Stomach (tissue), 19 donors: ENCODE measurements at places on chromosomes 3 and 15. TPM values are rescaled to one million over a fixed set of nuclear protein-coding genes. Genes with fewer than 3 reads are reported as not detected.
A peak's percentile ranks its signal among the peaks of the same experiment; 100 is the strongest.

Gene SQOR
- 62.5 TPM for total RNA-seq

Gene CAPN3
- total RNA-seq: 7.9 TPM

Gene TIGIT
- 1.1 TPM for total RNA-seq

Gene ABHD17C
- total RNA-seq: 6.7 TPM

- no peak for DNase-seq
These were observed 112.9 kb upstream of the ARHGEF3 start for GRCh38 chr3:56914646-56915045.

GRCh38 chr3:179149406-179149867 lies 1.3 kb downstream of the PIK3CA start:
- no peak for DNase-seq

DNA sequence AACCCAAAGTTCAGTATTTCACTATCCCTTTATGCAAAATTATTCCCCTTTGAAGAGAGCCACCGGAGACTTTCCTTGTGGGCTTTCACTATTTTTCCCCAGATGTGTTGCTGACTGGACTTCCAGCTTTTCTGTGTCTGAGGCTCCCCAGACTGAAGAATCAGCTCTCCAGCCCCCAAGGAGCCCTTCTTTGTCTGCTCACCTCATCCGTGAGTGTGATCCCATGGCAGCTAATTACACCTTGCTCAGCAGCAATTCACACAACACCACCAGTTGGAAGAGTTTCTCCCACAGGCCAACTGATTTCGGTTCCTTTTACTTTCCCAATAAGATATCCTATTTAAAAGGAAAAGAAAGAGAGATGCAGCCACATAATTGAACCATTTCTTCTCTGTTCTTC lies 249.5 kb upstream of the TRIM42 start:
- no peak for DNase-seq

DNA sequence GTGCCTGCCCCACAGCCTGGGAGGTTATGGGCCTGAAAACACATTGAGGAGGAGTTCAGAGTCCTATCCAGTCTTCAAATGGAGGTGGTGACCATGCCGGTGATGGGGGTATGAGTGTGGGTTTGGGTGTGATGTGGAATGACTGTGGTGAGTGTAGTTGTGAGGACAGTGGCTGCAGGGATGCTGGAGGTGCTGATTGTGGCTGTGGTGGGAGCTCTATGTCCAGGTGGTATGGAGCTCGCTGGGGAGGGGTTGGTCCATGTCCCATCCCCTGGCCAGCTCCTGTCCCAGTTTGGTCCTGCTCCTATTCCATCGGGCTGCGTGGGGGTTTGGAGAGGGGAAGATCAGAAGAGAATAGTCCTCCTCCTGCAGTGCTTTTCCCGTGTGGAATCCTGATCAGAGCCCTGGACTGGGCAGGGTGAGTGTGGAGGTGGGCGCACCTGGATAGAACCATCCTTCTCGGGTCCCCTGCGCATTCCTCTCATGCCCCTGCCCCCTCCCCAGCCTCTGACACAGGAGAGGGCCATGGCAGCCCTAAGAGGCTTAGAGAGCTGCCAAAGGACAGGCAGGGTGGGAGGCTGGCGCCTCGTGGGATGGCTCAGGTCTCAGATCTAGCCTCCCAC lies 23.0 kb upstream of the GOLGA6C start:
- DNase-seq: no peak

DNA sequence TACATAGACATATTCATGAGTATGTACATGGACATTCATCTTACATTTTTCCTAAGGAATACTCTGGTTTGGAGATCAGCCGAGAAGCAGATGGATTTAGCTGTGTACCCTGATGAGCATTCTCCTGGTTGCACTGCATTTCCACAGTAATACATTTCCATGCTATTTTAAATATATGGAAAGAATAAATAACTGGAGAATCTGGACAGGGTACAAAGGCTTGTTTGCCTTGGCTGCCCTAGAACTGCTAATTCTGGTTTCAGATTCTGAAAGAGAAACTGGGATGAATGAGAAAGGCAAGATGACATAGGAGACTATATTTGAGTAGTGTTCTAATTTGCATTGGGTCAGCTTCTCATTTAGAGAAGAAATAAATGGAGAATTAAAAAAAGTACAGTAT lies 190.8 kb upstream of the FAM3D start:
- DNase-seq: peak; percentile 10

GRCh38 chr3:194906970-194907629 lies 221.4 kb downstream of the FAM43A start:
- DNase-seq: no peak

GRCh38 chr3:13233487-13234485 lies 160.6 kb upstream of the IQSEC1 start:
- no peak for DNase-seq

DNA sequence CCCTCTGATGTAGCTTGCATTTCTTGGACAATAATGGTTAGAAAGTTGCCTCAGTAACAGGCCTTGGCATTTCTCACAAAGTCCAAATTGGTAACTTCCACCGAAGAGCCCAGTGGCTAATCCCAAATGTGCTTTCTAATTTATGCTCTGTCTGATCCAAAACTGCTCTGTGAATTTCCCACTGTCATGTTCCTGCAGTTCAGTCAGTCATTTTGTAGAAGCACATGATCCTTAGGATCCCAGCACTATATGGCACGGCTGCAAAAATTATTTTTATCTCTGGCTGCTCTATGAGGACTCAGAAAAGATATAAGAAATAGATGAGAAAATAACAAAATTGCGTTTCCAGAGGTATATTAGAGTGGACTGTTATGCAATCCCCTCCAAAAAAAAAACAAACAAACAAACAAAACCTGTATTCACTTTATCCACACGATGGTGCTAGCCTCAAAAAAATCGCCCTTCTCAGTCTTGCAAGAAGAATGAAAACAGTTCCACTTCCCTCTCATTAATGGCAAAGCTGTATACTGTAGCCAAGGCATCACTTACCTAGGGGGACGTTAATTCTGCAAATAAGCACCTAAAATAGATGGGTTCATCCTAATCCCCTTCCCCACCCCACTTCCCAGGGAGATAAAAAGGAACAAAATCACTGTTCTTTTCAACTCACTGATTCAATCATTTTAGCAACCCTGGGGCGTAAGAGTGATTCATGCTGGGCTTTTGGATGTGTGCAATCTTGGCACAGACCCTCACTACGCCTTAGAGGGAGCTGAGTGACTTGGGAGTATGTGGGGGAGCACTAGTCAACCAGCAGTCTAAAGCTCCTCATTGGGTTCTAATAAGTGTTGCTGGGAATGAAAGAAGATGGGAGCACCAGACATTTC lies 61.3 kb downstream of the TMCO5A start:
- DNase-seq: peak; percentile 82

GRCh38 chr15:62641825-62642224 lies 400.7 kb upstream of the TPM1 start:
- DNase-seq: no peak

- peak; percentile 51 for DNase-seq
These were observed 247.3 kb upstream of the KCNH8 start for GRCh38 chr3:18900994-18901393.

DNA sequence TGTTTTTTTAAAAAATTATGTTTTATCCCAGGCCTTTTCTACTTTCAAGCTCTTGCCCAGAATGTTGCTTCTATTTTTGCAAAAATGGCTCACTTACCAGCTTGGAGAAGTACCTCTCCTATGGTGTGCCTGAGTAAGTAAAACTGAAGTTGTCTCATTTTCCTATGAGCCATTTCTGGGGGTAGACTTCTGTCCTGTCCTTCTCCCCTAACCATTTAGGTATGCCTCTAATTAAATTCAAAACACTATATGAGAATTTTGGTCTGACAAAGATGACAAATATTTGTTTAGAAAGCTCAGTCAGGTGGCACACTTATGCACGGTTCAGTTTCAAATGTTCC lies 282.5 kb upstream of the ICE2 start:
- DNase-seq: no peak

- peak; percentile 60 for DNase-seq
These were observed 163.4 kb downstream of the KLF13 start for GRCh38 chr15:31489801-31490646.

DNA sequence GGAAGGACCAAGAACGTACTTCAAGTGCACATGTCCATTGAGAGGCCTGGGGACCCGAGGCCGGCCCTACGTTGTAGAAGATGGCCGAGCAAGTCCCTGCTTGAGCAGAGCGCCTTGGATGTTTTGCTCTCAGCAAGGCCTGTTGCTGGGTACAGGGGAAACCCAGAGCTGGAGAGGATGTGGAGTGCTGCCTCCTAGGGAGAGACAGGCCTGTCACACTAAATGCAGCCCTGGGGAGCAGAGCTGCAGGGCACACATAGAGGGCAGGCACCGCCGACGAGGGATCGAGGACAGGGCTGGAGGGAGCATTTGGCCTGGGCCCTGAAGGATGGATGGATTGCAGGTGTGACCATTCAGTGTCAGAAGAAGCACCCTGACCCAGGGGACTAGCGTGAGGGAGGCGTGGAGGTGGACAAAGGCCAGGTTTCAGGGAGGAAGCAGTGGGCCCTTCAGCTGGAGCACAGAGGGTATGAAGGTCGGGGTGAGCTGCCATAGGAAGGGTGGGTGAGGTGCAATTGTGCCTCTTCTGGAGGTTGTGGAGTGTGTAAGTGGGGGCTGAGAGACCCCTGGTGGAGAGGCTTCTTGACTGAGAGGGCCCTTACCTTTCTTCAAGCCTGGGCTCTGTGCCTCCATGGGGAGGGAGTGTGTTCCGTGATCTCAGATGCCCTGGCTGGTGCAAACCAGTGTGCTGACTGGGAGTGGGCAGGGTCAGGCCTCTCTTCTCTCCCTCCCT lies 142.4 kb downstream of the CHDH start:
- DNase-seq: no peak

GRCh38 chr3:78792733-78793132 lies 975.1 kb downstream of the ROBO1 start:
- no peak for DNase-seq

GRCh38 chr15:49471733-49472132 lies 48.7 kb downstream of the FGF7 start:
- DNase-seq: no peak

DNA sequence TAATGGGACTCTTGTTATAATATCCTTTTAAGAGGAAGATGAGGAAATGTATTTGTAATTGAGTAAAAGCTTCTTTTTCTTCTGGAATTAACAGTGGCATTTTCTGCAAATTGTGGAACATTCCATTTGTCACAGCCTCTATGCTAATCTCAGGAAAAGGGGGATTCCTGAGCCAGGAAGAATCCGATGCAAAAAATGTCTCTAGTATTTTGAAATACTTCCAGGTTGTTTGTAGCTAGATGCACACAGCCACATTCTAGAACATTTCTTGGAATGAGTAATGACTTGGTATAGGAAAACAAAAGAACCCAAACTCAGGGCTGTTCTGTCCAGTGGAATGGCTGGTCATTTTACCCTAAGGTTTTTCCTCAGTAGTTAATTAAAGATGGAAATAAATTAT lies 98.5 kb upstream of the SLC2A2 start:
- no peak for DNase-seq

GRCh38 chr3:160400030-160400701 lies 716 bp downstream of the SMC4 start:
- DNase-seq: peak; percentile 77

DNA sequence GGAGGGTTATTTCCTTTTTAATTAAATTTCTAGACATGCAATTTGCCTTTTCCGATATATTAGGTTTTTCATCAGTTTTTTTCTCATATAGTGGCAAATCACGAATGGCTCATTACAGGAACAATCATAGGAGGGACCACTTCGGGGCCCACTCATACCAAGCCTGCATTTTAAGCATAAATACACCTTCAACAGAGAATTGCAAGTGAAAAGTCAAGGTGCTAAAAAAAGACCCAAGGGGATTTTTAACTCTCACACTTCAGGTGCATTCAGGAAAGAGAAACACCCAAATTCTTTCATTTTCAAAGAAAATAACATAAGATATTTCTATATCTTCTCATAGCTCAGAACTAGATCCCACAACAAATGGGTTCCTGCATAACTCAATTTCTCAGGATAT lies 979.6 kb upstream of the NR2F2 start:
- DNase-seq: no peak

DNA sequence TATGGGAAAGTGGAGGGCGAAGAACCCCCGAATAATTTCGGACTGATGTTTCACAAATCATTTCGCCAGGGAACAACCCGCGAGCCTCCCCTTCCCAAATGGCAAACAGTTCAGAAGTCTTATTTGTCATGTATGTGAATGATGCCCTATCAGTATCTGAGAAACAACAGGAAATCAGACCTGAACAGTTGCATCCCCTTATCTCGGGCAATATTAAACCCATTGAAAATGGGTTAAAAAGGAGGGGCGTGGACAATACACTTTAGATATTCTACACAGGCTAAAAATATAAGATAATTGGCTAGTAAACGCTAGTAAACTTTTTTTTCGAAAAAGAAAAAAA lies 1003.3 kb upstream of the NR2F2 start:
- no peak for DNase-seq

DNA sequence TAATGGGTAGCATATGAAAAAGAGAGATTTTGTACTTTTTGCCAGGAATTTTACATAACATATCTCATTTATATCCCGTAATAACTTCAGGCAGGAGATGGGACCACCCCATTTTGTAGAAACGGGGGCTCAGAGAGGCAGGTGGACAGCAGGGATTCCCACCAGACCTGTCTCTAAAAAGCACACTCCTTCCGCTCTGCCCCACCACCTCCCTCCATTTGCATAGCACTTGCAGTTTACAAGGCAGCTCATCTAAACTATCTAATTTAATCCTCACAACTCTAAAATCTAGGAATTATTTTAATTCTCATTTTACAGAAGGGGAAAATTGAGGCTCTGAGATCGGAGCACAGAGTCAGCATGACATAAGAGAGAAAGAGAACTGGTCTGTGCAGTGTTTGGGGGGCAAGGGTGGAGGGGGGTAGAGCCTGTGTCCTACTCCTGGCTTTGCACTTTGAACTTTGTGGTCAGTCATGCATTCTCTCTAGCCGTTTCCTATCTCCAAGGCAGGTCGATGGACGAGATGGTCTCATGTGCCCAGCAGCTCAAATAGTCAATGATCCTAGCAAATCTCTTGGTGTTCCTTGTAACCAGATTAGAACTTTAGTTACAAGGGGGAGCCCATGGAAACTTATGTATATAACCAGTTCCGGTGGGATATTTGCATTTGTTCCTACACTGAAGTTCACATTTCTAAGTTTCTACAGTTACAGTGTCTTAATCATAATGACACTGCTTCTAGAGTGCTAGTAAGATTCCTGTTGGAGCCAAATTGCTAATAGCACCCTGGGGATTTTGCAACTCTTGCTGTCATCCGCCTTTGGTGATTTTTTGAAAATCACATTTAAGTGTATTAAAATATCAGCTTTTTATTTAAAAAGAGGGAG lies 18.6 kb downstream of the CRYGS start:
- no peak for DNase-seq

DNA sequence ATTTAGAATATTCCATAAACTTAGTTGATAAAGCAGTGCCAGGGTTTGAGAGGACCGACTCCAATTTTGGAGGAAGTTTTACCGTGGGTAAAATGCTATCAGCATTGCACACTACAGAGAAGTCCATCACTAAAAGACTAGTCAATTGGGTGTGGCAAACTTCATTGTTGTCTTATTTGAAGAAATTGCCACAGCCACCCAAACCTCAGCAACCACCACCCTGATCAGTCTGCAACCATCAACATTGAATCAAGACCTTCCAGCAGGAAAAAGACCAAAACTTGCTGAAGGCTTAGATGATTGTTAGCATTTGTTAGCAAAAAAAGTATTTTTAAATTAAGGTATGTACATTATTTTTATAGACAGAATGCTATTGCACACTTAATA lies 60.5 kb downstream of the KLF13 start:
- no peak for DNase-seq
